ENCODE measurements at places on chromosomes 6 and 20.

GRCh38 chr6:132877003-132877402, 62.6 kb downstream of the RPS12 start:
- no peak for DNase-seq

DNA sequence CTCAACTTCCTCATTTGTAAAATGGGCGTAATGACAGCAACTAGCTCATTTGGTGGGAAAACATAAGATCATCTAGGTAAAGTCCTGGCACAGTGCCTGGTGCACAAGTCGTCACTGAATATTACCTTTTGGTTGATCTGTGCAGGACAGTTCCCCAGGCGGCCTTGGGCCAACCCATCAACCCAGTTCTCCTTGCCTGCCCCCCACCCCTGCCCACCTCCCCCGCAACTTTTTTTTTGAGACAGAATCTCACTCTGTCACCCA, 99.2 kb downstream of the JPH2 start:
- DNase-seq, result no peak

GRCh38 chr6:80676386-80676785, 569.9 kb downstream of the BCKDHB start:
- no peak for DNase-seq

GRCh38 chr6:30544666-30545272, 11.5 kb downstream of the GNL1 start:
- no peak for DNase-seq

DNA sequence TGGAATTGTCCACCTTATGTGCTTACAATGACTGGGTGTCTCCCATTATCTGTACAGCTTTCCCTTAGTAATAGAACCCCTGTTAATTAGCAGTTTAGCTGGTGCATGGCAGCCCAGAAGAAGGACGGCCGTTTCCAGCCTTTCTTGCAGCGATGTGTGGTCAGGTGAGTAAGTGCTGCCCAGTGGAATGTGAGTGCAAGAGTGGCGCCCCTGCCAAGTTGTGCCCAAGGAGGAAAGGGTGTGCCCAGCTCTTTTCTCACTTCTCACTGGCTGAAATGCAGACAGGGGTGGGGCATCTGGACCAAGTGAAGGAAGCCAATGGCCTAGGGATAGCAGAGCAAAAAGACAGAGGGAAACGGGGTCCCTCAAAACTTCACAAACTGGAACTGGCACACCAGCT, 296.8 kb downstream of the PREX1 start:
- DNase-seq, result no peak

DNA sequence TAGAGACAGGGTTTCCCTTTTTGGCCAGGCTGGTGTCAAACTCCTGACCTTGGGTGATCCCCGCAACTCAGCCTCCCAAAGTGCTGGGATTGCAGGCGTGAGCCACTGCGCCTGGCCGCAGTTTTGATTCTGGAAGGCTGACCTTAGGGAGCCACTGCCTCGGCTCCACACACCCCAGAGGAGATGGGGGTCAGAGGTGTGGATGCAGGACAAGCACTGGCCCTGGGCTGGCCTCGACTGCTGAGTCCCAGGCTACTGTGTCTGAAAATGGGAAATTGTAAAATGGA, 1.5 kb downstream of the ZBP1 start:
- no peak for DNase-seq

- DNase-seq, result no peak
Measured at GRCh38 chr20:51532577-51533191, 9.8 kb downstream of the NFATC2 start.

DNA sequence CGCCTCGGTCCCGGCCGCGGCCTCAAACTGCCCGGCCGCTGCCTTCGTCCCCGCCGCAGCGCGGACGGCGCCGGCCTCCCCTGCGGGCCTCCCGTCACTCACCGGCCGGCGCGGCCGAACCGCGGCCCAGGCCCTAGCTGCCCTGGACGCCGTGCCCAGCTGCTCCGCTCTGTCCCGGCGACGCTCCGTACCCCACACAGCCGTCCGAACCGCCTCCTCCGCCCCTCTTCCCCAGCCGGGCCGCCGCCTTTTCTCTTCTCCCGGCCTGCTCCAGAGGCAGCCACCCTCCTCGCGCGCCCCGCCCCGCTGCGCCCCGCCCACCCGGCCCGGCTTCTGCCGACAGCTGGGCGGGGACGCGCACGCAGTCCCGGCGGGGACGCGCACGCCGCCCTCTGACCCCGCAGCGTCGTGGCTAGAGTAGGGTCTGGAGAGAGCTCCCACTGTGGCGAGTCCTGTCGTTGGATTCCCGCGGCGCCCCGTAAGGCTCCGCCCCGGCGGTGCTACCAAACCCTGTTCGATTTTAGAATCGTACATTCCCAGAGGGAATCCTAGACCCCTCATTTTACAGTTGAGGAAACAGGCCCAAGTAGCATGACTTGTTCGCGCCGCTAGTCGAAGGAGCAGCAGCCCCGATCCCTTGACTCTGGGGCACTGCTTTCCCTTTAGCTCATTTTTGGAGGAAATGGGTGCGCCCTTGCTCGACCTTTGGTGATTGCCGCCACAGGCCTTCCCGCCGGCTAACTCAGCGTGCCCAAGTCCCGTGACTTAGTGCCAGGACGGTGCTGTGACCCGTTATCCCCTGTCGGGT, at the start of gene FBXO30:
Gene FBXO30, minus strand, starts transcription at position 295 of the 808 bp plus-strand sequence. CDS start 8,390 bp downstream, outside the sequence.
- DNase-seq, result peak; percentile 87

DNA sequence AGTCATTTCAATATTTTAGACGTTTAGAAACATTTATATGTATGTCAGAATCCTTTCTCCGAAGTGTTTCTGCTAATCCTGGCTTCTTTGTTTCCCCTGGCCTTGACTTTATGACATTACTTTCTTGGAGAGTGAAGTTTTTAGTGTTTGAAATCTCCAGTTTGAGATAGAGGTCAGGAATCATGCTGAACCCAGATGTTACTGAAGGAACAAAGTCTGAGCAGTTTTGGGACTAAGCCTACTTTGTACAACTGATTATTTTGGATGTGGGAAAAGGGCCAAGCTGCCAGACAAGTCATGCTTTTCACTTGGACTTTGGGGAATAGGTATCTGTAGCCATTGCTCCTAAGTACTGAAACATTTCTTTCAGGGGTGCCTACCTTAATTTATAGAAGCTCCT, 2.3 kb downstream of the RNF144B start:
- no peak for DNase-seq

- DNase-seq, result no peak
Measured at GRCh38 chr6:15500901-15501825, 161.7 kb downstream of the DTNBP1 start.

GRCh38 chr6:63510849-63511248, 61.4 kb upstream of the LOC128125822 start:
- no peak for DNase-seq

DNA sequence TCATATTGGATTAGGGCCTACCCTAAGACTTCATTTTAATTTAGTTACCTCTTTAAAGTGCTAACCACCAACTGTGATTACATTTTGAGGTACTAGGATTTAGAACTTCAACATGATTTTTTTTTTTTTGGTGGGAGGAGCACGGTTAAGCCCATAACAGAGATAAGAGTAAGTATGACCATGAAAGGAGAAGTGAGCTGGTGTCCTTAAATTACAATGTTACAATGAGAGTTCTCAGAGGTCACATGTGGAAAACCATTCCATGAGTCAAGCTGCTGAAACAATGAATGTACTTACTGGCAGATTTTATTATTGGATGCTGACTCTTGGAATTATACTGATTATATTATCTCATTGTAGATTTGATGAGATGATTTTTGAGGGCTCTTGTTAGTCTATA, 779.3 kb upstream of the CITED2 start:
- DNase-seq, result no peak

- DNase-seq, result no peak
Measured at GRCh38 chr20:10492065-10492464, 57.0 kb downstream of the SLX4IP start.

DNA sequence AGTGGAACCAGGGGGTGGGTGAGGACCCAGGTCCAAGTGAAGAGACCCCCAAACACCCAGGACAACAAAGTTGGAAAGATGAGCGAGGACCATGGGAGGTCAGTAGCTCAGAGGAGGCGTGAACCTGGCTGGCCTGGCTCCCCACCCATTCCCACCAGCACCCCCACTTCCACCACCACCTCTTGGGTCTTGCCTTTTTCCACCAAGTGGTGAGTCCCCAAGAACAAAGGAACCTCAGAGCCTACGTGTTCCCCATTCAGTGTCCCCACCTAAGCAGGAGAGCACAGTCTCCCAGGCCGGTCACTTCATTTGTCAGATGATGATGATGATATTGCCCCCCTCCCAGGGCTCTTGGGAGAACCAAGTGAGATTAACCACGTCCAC, 531 bp upstream of the VWA7 start:
- DNase-seq, result no peak

- no peak for DNase-seq
Measured at GRCh38 chr6:156474507-156475120, 302.6 kb upstream of the ARID1B start.

- DNase-seq, result peak; percentile 72
Measured at GRCh38 chr6:13814176-13814937, at the start of gene MCUR1. Gene MCUR1 (minus strand): TSS chr6:13814557. CDS start chr6:13814429, 128 bp downstream.

GRCh38 chr20:43186312-43186711, 3.4 kb downstream of the PTPRT start:
- DNase-seq, result no peak

- DNase-seq, result no peak
Measured at GRCh38 chr20:55172310-55173002, 697.1 kb downstream of the DOK5 start.

GRCh38 chr6:113411011-113411410, 446.1 kb upstream of the MARCKS start:
- no peak for DNase-seq

DNA sequence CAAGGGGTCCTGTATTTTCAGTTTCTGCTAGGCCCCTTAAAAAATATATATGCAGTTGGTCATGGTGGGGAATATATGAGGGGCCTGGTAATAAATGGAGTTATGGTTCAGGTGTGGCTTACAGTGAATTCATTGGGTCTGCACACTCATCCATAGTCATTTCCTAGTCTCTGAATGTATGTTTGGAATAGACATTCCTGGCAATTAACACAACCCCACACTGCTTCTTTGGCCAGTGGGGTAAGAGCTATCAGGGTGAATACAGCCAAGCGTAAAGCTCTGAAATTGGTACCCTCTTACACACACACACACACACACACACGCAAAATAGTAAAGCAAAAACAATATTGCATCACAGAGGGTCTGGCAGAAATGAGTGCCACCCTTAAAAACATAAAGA, 56.5 kb downstream of the QRSL1 start:
- DNase-seq, result no peak

GRCh38 chr6:83270971-83271719, 78.0 kb downstream of the RWDD2A start:
- no peak for DNase-seq
